ENCODE measurements at places on chromosomes 3 and 15.

- no peak for DNase-seq
Measured at GRCh38 chr3:192933779-192934460, 16.3 kb upstream of the MB21D2 start.

GRCh38 chr15:66661432-66662096 is 40.5 kb upstream of the SMAD6 start:
- no peak for DNase-seq

- DNase-seq: no peak
Measured at GRCh38 chr15:43489191-43489590, 3.8 kb downstream of the TP53BP1 start.

- no peak for DNase-seq
Measured at GRCh38 chr15:58380280-58380945, 51.4 kb upstream of the LIPC start.

- peak; percentile 24 for DNase-seq
Measured at GRCh38 chr3:180265551-180265950, 228.8 kb upstream of the PEX5L start.

- DNase-seq: no peak
Measured at GRCh38 chr3:69409831-69410230, 23.9 kb upstream of the FRMD4B start.

- peak; percentile 97 for DNase-seq
Measured at GRCh38 chr15:45198337-45199135, 10.8 kb upstream of the SHF start.

- DNase-seq: no peak
Measured at GRCh38 chr3:48747015-48747615, 30.1 kb upstream of the IP6K2 start.

GRCh38 chr3:111577798-111578685 is 17.1 kb downstream of the ZBED2 start:
- peak; percentile 44 for DNase-seq

DNA sequence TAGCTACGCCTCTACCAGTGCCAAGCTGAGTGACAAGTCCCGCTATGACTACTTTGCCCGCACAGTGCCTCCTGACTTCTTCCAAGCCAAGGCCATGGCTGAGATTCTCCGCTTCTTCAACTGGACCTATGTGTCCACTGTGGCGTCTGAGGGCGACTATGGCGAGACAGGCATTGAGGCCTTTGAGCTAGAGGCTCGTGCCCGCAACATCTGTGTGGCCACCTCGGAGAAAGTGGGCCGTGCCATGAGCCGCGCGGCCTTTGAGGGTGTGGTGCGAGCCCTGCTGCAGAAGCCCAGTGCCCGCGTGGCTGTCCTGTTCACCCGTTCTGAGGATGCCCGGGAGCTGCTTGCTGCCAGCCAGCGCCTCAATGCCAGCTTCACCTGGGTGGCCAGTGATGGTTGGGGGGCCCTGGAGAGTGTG is 5.7 kb downstream of the GRM2 start:
- DNase-seq: no peak

GRCh38 chr3:192060160-192060781 is 599.3 kb downstream of the PYDC2 start:
- no peak for DNase-seq

DNA sequence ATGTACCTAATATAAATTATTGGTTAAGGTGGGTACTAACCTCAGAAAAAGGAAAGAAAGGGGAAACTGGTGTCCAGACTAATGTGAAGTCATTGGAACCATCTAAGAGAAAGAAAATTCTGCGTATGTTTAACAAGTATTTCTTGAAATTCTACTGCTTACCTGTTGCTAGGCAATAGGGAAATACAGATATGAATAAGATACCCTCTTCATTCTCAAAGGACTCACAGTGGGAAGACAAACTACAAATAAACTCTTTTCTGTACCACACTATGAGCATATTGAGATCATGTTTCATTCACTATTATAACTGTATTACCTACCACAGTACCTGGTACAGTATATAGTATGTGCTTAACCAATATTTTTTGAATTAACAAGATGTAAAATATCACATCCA is 140.5 kb upstream of the MLF1 start:
- no peak for DNase-seq

DNA sequence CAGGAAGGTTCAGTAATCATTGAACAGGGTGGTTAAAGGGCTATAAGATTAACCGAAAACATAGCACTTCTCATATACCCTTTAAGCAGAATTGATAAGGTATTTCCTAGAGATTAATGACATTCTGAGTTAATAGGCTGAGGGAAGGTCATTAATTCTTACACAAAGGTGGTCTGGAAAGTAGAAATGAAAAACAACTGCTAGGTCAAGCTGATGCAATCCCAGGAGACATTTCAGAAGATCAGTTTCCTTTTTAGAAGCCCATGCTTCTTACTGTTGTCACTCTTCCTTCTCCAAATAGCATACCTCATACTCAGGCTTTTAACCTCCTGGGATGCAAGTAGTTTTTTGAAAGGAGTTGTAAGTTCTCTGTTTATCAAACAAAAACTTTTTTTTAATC is 8.8 kb downstream of the FILIP1L start:
- DNase-seq: no peak

DNA sequence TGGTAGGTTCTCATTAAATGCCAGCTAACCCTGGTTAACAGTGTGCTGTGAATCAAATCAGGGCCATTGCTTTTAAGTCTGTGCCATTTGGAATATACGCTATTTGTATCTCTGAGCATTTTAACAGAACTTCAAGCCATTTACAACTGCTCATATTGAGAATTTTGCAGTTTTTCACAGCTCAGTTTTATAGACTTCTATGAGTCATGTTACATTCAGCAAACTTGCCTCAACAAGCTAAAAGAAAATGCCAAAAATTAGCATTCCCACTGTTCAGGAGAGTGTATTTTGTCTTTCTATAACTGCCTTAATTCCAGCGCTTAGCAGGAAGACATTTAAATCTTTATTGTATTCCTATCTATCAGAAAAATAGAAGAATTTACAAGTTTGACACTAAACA is 196.4 kb downstream of the GBE1 start:
- DNase-seq: no peak

DNA sequence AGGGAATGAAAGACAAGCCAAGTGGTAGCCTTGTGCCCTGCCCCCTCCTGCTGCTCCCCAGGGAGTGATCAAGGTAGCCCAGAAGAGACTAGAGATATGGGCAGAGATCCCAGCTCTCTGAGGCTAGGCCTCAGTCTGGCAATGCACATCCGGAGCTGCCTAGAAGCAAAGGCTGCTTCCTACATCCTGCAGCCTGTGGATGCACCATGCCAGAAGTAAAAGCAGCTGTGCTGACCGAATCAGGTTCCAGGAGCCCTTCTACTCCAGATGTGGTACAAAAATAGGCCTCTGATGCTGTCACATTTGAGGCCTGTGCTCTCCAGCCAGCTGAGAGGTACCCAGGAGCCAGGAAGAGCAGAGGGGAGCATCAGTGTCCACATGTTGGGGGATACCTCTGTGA is 16.0 kb downstream of the TRAIP start:
- no peak for DNase-seq

GRCh38 chr3:135238871-135239614 is 444.0 kb downstream of the EPHB1 start:
- DNase-seq: no peak

DNA sequence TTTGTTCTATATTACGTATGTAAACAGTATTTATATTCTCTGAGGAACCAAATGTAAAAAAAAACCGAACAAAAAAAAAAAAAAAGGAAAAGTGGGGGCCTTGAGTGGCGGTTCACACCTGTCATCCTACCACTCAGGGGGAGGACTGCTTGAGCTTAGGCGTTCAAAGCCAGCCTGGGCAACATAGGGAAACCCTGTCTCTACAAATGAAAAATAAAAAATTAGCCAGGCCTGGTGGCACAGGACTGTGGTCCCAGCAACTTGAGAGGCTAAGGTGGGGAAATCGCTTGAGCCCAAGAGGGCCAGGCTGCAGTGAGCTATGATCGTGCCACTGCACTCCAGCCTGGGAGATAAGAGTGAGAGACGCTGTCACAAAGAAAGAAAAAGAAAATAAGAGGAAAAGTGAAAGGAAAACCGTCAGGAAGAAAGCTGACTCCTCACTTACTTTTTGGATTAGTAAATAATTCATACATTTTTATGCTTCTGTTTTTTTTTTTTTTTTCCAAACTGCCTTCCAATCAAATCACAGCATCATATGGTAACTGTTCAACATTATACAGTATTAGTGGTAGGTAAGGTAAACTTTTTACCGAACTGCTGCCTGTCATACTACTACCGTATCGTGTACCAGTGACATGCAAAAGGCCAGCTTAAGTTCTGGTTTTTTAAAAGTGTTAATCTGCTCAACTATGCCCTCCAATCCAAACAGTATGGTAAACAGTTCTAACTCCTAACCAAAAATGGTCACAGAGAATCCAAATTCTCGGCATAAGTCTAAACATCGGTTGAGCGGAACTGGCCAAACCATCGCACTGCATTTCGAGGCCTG is 1.2 kb downstream of the PHC3 start:
- no peak for DNase-seq

DNA sequence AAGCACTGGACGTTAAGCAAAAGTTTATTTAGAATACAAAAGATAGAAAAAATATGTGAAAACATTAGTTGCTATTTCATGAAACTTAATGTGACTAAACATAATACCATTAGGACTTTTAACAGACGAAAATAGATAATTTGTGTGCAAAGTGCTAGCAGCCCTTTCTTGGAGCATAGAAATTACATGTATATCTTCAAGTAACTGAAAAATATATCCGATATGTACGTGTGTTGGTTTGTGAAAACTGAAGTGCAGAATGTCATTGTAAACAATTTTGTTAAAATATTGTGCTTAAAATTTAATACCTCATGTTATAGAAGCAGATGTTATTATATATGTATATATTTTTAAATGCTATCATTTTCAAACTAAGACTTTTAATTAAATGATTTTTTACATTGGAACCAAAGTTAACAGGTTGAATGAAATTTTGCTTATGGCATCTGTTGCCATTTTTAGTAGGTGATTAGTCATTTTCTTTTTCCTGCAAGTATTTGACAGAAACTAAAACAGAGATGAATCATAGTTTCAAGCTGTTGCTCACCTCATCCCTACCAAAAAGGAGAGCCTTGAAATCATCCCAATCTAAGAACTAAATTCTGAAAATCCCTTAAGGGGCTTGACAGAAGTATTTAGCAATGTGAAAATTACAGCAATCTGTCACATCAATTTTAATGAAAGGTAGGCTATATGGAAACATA is 334.8 kb downstream of the NAALADL2 start:
- no peak for DNase-seq

DNA sequence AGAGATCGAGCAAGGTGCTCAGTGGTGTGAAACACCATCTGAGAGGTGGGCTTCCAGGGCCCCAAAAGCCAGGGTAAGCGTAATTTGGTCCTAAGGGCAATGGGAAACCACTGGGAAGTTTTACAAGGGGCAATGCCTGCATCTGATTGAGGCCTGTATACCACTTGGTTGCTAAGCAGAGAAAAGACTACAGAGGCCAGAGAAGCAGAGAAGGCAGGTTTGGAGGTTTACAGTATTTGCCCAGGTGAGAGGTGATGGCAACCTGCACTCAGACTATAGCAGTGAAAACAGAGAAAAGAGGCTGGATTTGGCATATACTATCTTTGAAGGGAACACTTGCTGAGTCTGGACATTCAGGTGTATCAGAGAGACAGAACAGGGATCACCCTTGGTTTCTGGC is 133.5 kb upstream of the FAM3D start:
- no peak for DNase-seq

DNA sequence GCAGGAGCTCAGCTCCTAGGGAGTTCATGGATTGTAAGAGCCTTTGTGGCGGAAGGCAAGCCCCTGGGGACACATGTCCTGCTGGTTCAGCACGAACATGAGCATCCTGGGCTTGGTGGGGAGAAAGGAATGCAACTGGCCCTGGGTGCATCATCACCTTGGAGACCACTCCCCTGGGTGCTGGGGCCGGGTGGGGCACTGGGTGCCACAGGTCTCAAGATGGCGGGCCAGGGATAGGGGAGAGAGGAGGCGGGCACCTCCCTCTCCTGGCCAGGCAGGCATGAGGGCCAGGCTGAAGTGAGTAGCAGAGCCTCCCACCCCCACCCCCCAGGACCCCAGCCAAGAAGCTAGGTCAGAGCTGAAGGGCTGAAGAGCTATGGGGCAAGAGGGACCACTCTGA is 768 bp downstream of the PCBP4 start:
- DNase-seq: no peak

GRCh38 chr3:9685216-9686049 is 18.2 kb upstream of the CPNE9 start:
- DNase-seq: no peak

DNA sequence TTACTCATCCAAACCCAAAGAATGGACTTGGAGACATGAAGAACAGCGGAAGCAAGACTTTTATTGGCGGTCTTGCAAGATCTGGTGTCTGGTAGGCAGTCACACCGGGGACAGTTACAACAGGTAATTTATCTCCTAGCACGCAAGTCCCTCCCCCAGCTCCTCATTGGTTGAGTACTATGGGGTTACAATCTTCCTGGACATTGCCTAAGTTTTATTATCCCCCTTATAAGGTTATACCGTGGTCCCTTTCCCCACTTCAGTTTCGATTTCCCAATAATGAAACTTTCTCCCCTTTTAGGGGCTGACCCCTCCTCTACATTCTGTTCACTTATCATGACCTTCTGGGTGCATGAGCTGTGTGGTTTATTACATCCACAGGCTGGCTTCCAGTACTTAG is 18.7 kb downstream of the ARL8B start:
- no peak for DNase-seq

DNA sequence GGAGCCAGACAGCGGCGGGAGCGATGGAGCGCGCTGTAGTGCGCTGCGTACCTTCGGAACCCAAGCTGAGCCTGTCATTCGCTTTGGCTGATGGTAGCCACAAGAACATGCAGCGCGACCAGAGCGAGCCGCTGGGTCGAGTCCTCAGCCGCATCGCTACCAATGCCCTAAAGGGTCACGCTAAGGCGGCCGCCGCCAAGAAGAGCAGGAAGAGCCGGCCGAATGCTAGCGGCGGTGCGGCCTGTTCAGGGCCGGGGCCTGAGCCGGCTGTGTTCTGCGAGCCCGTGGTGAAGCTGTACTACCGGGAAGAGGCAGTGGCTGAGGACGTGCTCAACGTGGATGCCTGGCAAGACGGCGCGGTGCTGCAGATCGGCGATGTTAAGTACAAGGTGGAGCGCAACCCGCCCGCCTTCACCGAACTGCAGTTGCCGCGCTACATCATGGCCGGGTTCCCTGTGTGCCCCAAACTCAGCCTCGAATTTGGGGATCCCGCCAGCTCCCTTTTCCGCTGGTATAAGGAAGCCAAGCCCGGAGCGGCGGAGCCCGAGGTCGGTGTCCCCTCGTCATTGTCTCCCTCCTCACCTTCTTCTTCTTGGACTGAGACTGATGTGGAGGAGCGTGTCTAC is 498 bp downstream of the PDE12 start:
- no peak for DNase-seq

- DNase-seq: no peak
Measured at GRCh38 chr3:134365766-134366065, 8.5 kb downstream of the AMOTL2 start.

Measured in AG09319 (cell line).